Testis (tissue), 5 donors: ENCODE measurements at places on chromosomes 13 and 19.

DNA sequence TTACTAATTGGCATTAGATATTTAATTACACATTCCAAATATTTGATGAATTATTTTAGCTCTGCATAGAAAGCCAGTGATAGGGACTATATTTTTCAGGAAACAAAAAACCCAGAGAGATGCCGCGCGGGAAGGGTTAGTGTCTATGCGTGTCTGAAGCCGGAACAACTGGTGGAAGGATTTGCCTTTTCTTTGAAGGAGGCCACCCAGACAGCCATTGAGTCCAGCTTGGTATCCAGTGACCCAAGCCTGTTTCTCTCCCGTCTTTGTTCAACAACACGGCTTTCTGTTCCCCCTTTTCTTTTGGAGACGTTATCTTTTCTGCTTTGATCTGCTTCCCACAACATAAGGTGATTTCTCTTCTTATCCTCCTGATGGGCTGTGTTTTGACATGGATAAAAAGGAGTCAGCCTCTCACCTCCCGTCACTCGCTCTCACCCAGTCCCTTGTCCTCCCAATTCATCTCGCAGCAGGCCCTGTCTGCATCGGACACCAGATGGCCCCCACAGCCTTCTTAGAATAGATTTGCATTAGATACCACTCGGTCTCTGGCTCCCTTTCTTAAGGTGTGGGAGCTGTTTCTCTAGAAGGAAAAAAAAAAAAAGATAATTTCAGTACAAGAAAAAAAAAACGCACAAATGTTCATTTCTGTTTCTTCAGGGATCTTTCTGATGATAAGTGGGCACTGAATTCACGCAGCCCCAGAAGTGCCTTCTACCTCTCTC lies 361.8 kb downstream of the ZNF536 start:
- DNase-seq, result no peak

- no peak for DNase-seq
Observed at GRCh38 chr13:47890146-47890814, 110.8 kb downstream of the SUCLA2 start.

GRCh38 chr13:114325729-114326128 lies 11.4 kb downstream of the CHAMP1 start:
- DNase-seq, result no peak

GRCh38 chr13:25345576-25345975 lies 26.2 kb upstream of the ATP8A2 start:
- DNase-seq, result no peak

DNA sequence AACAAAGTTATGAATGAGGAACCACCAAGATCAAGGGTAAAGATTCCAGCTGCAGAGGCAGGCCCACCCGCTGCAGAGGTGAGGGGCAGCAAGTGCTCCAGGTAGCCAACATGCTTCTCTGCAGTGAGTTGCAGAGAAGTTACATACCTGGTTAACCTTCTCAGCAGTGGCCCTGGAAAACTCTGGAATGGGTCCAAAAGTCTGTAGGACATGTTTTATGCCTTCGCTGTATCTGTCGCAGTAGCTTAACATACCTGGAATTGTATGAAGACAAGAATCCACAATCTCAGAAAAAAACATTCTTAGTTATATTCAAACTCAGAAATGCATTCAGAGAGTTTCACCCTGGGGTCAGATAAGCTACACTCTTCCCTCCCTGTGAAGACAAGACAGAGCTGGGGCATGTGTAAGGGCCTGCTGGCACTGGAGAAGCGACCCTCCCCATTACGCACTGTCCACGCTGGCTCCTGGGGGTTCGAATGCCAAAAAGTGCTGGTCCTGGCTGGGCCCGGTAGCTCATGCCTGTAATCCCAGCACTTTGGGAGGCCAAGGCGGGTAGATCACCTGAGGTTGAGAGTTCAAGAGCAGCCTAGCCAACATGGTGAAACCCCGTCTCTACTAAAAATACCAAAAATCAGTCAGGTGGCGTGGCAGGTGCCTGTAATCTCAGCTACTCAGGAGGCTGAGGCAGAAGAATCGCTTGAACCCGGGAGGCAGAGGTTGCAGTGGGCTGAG lies 121.0 kb downstream of the CRYL1 start:
- no peak for DNase-seq

- no peak for DNase-seq
Observed at GRCh38 chr13:108974686-108975085, 345.3 kb downstream of the MYO16 start.

DNA sequence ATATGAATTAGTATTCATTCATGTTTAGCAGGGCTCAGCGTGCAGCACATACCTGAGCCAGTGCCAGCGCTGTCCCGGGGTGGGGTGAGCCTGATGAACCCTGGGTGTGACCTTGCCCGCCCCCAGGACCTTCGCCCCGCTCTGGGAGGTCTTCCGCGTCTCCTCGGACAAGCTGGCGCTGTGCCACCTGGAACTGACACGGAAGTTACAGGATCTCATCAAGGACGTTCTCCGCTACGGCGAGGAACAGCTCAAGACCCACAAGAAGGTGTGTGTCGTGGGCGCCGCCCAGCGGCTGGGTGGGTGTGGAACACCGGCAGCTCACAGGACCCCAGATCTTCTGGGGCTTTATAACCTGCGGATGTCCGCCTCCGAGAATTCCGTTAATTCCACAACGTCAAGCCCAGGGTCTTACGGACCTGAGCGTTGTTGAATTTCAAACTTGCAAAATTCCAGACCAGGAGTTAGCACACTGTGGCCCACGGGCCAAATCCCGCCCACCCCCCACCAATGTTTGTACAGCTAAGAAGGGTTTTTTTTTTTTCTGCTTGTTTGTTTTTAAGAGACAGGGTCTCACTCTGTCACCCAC lies 15.4 kb downstream of the FCHO1 start:
- peak; percentile 94 for DNase-seq

GRCh38 chr13:45544520-45544919 lies 71.0 kb downstream of the ERICH6B start:
- DNase-seq, result no peak

GRCh38 chr13:46152627-46153328 lies 29.2 kb downstream of the LCP1 start:
- DNase-seq, result no peak
